Stimulated activated CD4-positive, alpha-beta T cell treated with anti-CD3 and anti-CD28 coated beads, Interleukin-12 subunit alpha, Interleukin-12 subunit beta, amount 100 ng/mL, for 24 hours (primary cell): ENCODE measurements at places on chromosomes 1 and 21.

GRCh38 chr1:198498881-198499280 lies 41.6 kb downstream of the ATP6V1G3 start:
- no peak for DNase-seq

- DNase-seq: no peak
Observed at GRCh38 chr1:150890033-150890416, 3.1 kb downstream of the CTXND2 start.

DNA sequence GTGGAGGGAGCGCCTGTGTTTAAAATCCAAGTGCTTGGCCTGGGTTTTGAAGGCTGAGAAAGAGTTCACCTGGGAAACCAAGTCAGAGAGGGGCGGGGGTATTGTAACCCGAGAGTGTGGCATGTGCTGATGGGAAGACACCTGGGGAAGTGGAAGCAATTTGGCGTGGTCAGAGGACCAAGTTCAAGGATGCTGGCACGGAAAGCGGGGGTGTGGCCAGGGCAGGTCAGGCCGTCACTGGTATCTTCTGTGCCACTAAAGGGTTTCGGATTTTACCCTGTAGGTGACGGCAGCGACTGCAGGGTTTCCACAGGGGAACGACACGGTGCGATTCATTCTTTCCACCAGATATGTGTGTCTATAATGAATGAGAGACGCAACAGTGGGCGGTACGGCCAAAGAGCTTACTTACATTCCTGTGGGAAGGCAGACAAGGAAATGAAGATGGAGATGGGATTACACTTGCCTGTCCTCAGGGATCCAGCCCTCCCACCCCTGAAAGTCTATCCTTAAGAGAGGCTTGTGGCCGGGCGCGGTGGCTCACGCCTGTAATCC lies 31.3 kb downstream of the CA6 start:
- no peak for DNase-seq

GRCh38 chr1:94755675-94756074 lies 64.5 kb upstream of the SLC44A3 start:
- DNase-seq: no peak

DNA sequence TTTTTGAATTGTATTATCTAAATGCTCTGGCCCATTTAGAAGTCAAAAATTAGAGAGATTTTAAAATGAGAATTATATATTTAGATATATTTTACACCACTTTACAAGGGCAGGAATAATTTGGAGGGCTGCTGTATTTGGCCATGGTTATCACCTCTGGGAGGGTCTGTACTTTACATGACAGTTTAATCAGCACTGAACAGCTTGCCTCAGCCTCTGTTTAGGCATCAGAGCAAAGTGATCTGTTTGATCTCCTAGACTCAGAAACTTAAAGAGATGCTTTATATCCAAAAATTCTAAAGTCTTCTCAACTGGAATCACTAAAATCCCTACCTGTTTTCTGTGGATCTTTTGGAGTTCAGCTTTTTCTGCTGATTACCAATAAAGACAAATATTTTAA lies 5.4 kb upstream of the SPTA1 start:
- DNase-seq: no peak

- DNase-seq: no peak
Observed at GRCh38 chr1:228079013-228079412, 3.5 kb upstream of the ARF1 start.

GRCh38 chr1:194194724-194195123 lies 1008.3 kb upstream of the B3GALT2 start:
- DNase-seq: no peak

GRCh38 chr1:44640200-44640853 lies 34.0 kb downstream of the TMEM53 start:
- no peak for DNase-seq

GRCh38 chr21:45875416-45875760 lies 106.2 kb upstream of the COL6A1 start:
- no peak for DNase-seq

GRCh38 chr1:176888471-176889032 lies 276.0 kb downstream of the ASTN1 start:
- no peak for DNase-seq

DNA sequence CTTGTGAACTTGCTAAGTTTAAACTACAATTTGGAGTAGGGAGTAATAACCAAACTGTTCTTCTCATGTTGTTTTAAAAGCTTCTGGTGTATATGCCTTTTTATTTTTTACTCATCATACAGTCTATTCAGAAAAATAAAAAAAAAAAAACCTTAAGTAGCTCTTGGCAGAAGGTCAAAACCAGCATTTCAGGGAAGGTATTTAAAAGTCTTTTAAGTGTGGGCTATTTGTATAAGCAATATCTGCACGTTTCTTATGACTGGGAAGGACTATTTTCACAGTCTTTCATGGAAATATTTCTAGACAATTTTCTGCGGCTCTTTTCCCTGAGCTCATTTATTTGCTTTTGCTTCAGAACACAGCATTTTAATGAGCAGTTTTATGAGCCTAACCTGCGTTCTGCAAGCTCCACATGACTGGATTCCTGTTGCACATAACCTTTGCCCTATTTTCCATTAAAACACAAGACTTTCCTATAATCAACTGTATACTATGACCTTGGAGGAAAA lies 60.9 kb upstream of the C1orf105 start:
- no peak for DNase-seq

- no peak for DNase-seq
Observed at GRCh38 chr1:150322310-150322709, 977 bp downstream of the PRPF3 start.

DNA sequence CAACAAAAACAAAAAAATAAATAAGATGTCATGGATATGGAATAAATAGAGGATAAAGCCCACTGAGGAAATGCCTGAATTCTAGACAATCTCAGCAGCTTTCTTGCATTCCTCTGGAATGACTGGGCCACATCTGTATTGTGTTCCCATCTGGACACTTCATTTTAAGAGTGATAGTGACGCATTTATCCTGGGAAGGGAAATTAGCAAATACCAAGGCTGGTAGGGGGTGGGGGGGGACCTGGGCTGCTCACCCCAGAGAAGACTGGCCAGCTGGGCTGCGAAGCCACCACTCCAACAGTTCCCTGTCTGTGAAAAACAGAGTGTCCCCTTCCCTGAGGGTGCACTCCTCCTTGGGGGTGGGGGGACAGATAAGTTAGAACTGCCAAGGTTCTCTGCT lies 106.3 kb downstream of the HIVEP3 start:
- DNase-seq: no peak

- no peak for DNase-seq
Observed at GRCh38 chr21:33840771-33841170, 74.8 kb downstream of the ATP5PO start.

DNA sequence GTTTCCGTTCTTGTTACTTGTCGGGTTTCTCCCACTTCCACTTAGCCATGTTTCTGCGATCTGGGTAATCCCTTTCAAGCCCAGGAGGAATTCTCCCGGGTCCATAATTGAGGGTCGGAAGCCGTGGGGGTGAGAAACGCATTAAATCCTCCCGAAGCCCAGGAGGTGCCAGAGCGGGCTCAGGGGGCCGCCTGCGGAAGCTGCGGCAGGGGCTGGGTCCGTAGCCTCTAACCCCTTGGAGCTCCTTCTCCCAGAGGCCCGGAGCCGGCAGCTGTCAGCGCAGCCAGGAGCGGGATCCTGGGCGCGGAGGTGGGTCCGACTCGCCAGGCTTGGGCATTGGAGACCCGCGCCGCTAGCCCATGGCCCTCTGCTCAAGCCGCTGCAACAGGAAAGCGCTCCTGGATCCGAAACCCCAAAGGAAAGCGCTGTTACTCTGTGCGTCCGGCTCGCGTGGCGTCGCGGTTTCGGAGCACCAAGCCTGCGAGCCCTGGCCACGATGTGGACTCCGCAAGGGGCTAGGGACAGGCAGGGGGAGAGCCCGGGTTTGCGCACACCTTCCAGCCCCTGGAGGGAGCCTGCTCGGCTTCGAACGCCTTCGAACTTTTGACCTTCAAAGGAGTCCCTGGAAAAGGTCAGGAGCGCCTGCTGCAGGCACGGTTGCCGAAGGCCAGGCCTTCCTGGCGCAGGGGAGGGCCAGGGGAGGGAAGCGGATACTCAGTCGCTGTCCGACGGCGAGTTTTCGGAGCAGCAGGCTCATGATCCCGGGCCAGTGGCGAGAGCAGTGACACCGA lies 1.7 kb upstream of the SIM2 start:
- DNase-seq: no peak

- no peak for DNase-seq
Observed at GRCh38 chr21:15141261-15141970, 76.6 kb upstream of the NRIP1 start.

DNA sequence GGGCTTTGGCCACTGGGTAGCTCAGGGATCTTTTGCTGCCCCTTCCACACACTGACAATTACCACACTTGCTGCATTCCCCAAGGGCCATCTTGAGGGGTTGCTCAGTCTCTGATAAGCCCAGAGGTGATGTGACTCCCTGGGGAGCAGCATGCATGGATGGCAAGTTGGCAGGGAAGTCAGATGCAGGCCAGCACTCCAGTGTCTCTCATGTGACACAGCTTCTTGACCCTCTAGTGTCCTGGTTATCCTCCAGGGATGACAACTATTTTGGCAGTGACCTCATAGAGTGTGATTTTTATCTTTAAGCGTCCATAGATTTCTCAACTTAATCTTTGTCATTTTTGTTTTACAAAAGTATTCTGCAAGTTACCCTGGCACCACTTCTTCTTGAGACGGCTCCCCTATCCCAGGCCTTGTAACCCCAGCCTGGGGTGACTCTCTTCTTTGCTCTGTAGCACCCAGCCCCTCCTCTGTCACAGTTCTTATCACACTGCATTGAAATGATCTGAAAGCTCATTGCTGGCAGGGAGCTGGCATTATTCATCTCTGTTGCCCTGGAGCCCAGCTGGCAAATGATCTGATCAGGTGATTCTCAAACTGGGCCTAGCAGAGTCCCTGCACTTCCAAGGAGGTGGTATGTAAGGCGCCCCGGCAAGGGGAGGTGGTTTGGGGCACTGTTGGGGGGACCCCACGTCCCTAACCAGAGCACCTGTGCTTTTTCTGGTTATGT lies 72.6 kb downstream of the TENT5C start:
- no peak for DNase-seq

- no peak for DNase-seq
Observed at GRCh38 chr1:231497629-231498152, 30.8 kb upstream of the TSNAX start.

- DNase-seq: no peak
Observed at GRCh38 chr21:26632691-26633090, 59.6 kb upstream of the CYYR1 start.

GRCh38 chr1:84379917-84380180 lies 18.4 kb upstream of the DNASE2B start:
- DNase-seq: no peak

DNA sequence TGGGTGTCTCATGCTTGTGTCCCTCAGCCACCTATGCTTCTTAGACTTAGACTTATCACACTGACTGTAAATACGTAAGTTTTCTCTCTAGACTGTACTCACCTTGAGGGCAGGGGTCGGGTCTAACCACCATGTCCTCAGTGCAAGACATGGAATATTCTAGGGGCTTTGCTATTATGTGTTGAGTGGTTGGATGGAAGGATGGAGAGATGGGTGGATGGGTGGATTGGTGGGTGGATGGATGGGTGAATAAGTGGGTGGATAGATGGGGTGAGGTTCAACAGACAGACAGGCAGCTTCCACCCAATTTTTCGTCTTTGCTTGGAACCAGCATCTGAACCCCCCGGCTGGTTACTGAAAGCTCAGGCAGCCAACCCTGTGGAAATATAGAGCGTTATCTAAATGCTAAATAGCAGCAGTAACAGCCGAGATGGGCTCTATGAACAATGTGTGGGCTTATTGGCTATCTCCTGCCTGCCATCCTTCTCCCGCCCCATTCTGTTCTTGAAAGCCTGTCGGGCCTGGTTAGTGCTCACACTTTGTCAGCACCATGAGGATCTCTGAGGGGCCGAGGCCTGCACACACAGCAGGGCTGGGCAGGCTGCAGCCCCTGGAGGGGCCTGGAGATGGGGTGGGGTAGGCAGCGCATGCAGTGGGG lies 130.7 kb downstream of the ACTL8 start:
- DNase-seq: no peak

DNA sequence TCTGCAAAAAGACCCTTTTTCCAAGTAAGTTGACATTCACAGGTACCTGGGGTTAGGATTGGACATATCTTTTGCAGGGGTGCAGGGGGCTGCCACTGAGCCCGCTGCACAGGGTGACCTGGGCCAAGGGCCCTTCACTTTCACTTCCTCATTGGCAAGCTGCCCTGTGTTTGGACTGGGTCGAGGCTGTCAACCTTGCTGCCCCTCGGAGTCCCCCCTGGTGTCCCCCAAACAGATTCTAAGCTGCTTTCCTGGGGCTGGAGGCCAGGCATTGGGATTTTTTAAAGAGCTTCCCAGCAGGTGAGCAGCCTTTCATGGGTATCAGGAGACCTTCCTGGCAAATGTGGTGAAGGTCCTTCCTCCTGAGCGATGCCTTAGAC lies 7.9 kb upstream of the UMODL1 start:
- DNase-seq: no peak

- DNase-seq: no peak
Observed at GRCh38 chr1:59230622-59231021, 66.3 kb upstream of the FGGY start.

DNA sequence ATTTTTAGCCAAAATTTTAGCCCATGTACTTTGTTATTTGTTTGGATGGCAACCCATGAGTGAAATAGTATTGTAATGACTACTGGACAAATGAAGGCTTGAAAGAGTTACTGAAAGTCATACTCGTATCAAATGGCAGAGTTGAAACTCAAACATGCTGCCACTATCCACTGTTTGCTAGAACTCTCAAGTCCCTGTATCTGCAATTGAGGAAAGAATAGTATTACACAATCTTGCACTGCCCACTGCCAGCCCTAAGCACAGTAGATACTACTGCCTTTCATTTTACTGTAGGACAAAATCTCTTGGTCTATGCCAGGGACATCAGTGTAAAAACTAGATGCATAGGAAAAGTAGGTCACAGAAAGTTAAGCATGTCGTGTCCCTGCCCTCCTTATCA lies 581.1 kb upstream of the PLXNA2 start:
- DNase-seq: no peak

GRCh38 chr1:17671741-17672140 lies 83.4 kb upstream of the ACTL8 start:
- no peak for DNase-seq

DNA sequence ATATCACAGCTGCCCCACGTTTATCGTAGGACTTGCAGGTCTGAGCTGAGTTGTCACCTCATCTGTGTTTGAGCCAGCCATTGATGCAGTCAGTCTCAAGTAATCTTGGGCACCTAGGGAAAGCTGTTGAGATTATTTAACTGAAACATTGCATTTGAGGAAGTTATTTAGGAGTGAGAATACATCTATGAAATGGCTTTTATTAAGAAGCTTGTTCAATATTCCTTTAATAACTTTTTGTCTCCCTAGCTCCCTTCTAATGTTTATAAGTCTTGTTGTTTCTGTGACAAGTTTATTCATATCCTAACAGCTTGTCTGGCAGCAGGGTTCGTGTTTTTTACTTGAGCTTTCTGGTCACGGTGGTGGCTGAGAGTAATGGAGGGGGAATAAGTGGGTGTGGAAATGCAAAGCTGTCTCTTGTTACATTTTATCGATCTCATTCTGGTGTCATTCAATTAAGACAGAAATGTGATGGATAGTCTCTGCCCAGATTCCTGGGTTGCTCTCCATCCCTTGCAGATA lies 555.9 kb downstream of the USP25 start:
- DNase-seq: no peak

DNA sequence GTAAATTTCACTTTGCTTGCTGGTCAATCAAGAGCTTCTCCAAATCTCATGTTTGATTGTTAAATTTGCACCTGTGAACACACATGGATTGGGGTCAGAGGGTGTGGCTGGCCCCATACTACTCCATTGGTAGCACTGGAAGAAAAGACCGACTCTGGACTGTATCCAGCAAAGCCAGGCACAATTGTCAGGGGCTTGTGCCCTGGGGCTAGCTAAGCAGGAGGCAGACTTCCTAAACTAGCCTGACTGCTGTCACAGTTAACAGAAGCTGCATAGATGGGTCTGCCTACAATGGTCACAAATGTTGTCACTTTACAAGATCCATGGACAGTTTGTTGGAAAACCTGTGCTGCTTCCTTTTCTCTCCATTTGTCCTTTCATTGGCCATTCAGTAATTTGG lies 421.0 kb downstream of the DSCAM start:
- no peak for DNase-seq
